ENCODE measurements at places on chromosomes 7 and 10.

- no peak for DNase-seq
These were observed 84.4 kb downstream of the C10orf90 start for GRCh38 chr10:126586128-126586527.

DNA sequence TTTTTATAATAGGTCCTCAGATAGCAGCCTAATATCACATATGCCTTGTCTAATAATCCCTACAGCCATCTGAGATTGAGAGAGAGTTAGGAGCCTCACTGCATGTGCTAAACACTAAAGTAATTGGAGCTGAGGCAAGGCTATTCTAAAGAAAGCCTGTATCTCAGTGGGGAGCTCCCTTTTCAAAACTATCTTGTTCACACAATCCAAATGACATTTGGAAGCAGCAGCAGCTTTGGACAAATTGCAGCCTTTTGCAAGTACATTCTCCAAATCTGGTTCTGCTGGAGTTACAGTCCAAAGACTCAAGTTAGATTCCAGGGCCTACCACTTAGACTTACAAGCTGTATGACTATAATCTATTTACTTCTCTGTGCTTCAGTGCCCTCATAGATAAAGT is 104.5 kb downstream of the MACC1 start:
- no peak for DNase-seq

DNA sequence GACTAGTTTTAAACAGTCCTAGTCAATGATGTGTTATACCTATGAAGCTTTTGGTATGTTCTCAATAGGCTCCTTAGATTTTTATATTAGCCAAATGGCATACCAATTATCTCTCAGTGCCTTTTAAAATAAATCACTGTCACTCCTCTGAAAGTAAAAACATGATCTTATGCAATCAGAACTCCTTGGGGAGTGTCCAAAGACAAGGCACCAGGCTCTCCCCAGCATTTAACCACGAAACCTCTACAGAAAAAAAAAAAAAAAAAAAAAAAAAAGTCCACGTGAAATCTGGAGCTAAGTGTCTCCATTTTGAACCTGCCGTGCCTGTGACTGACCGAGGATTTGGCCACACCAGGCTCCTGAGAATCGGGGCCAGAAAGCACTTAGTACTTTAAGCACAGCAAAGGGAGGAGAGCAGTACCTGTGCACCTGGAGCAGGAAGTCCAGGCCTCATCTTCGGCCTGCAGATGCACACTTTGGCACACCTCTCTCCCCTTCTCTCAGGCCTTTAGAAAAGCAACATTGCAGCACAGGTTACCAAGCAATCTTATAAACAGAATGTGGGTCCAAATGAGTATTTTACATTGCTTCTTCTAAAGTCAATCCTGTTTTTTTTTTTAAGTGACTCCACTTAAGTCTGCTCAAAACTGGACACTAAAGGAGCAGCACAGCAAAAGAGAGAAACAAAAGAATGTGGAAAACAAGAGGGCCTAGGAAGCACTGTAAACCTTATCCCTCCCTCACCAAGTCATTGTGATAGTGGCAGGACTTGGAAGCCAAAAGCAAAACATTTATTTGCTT is 1.5 kb downstream of the FAM13C start:
- no peak for DNase-seq

DNA sequence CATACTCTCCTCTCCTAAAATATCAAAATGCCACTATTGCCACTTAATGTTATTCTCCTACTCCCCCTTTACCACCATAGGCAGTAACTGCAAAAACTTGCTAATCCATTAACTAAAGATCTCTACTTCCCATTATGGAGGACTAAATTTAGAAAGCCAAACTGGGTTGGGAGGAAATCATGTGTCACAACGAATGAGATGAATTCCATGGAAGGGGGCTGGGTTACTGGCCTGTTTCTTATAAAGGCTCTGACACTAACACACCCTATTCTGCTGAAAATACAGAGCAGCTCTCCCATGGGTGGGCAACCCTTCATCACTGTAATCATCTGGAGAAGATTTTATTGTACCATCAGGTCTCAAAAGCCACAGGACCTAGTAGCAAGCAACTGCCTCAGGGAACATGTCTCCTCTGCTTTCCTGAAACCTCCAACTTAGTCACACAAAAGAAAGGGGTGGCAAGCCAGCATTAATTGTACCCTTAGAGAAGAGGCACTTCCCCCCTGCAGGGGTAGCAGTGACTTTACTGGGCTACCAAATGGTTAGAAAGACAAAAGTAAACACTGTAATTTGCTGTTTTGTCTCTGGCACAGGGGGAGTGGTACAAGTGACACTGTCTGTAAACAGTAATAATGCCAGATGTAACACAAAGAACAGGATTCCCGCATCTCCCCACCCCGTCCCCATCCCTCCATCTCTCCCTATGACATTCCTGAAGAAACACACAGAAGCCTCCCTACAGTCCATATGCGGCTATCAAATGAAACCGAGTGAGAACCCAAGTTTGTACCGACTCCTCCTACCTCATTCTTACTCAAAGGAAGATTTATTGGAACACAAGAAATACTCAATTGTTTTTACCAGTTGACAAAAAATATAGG is 81.6 kb downstream of the ARMH3 start:
- DNase-seq, result no peak

DNA sequence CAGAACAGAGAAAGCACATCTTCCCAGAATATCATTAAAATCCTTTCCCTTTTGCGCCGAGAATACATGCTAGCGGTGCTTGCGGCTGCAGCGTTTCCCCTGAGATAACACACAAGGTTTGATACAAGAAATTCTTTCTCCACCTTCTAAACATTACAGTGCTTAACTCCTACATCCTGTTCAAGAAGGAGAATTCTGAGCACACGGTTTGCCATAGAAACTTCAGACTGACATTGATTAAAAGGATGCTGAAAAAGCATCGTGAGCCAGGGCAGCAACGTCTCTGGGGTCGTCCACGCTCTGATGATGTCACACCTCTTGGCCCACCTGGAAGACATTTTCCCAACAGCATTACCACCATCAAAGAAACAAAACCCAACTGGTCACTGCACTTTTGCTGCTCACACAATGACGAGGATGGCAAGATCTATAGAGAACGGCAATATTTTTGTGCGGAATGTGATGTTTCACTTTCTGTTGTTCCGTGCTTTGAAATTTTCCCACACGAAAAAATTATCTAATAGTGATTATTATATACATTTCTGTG is 27.0 kb upstream of the PRSS1 start:
- no peak for DNase-seq

DNA sequence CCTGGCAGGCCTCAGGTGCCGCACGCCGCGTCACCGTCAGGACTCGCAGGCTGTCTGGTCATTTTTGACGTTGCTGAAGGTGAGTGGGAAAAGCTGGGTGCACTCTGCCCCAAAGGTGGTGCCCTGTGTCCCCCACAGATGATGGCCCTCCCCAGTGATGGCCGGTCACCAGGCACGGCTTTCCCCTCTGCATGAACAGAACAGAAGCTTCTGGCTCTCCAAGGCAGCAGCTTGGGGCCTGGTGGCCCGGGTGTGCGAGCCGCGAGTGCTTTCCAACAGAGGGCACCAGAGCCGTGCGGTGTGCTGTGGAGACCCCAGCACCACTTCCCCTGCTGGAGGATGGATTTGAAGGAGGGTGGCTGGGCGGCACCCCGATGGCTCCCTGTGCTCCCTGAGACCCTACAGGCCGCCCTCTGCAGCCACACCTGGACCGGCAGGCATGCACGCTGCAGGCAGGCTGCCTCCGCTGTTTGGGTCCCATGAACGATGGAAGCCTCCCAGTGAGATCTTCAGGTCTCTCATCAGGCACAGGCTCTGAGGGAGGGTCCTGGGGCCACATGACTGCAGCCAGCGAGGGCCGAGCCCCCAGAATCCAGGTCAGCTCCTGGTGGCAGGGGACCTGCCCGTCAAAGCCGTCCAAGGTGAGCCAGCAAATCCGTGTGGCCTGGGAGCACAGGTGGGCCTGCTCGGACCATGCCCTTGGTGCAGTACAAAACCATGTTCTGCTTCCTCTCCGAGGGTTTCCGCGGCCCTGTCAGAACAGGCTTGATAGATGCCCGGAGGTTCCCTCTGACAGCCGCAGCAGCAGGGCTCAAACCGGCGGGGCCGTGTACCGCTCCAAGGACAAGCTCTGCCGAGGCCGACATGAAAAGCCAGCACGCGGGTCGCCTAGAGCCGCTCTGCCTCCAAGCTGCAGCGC is 195.4 kb downstream of the EBF3 start:
- DNase-seq, result no peak

All from activated T-helper 1 cell treated with anti-CD3 and anti-CD28 coated beads, Interleukin-2, amount 50 U/mL, for 16 hours (primary cell).